ENCODE measurements at places on chromosomes 6 and 20. TPM values are rescaled to one million over a fixed set of nuclear protein-coding genes. Genes with fewer than 3 reads are reported as not detected.

DNA sequence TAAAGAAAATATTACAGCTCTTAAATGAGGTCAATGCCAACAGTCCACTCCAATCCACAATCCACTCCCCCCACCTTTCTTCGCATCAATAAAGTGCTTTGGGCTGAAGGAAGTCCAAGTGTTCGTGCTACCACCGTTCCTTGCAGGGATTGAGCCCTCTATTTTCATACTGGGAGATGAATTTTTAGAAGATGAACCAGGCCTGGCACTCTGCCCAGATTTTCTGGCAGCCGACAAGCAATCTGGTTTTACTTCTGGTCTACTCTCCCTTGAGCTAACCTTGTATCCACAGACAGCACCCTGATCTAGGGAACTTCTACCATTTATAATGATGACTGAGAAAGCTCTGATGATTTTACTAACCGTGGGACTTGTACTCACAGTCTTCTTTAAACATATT is 72.3 kb downstream of the BTBD9 start:
- peak; percentile 14 for DNase-seq

DNA sequence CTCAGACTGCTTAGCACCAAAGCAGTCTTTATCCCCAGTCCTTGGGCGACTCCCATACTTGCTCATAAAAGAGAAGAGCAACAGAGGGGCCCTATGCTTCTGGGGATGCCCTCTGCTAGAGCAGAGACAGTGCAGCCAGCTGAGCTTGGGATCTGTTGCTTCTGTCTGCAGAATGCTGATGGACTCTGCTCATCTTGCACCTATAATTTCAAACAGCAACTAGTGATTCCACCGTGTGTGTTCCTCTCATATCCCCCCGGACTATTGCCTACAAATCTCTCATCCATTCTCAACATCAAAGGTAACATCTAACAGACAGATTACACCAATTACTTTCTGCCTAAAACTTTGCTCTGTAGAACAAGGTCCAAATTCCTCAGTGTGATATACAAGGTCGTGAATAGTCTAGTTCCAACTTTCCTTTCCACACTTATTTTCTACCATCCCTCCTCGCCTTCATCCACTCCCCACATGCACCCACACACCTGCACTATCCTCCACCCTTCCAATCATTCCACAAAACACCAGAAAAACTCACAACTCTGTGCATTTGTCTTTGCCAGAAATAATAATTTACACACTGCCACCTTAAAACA is 62.6 kb downstream of the FRK start:
- DNase-seq = no peak

- DNase-seq = peak; percentile 26
Measured at GRCh38 chr6:5315881-5316280, 54.6 kb downstream of the FARS2 start.

DNA sequence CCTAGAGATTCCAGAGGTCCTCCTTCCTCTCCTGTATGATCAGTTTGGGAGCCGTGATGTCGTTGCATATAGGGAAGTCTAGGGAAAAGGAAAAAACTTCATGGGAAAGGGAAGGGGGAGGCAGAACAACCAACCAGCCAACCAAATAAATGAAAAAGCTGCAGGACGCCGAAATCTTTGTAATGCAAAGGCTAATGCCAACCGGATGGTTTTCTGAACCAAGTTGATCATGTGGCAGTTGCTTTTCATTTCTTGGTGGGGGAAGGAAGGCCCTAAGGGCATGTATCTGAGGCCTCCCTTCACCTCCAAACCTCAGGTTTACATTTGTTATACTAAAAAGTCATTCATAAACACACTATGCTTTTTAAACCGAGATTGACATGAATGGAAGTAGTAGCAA is 167.2 kb downstream of the ARID1B start:
- DNase-seq = no peak

GRCh38 chr6:1498491-1499113 is 109.2 kb downstream of the FOXF2 start:
- DNase-seq = no peak

DNA sequence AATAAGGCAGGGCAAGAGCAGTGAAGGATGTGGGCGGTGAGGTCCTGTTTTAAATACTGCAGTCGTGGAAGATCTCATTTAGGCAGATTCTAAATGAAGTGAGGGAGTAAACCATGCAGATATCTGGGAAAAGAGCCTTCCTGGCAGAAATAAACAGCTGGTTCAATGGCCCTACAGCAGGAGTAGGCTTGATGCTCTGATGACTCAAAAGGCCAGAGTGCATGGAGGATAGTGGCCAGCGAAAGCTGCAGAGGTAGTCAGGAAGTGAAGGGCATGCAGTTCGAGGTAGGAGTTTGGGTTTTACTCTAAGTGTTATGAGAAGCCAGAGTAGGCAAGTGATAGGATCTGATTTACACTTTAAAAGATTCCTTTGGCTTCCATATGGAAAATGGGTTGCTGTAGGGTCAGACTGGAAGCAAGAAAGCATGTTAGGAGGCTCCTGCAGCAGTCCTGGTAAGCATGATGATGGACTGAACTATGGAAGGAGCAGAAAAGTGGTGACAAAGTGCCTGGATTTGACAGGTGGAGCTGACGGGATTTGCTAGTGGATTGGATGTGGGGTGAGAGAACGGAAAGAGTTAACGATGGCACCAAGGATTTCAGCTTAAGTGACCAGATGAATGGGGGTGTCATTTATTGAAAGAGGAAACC is 150.0 kb downstream of the GJA10 start:
- DNase-seq = no peak

The PRDM1 gene
- total RNA-seq = 15.1 TPM

DNA sequence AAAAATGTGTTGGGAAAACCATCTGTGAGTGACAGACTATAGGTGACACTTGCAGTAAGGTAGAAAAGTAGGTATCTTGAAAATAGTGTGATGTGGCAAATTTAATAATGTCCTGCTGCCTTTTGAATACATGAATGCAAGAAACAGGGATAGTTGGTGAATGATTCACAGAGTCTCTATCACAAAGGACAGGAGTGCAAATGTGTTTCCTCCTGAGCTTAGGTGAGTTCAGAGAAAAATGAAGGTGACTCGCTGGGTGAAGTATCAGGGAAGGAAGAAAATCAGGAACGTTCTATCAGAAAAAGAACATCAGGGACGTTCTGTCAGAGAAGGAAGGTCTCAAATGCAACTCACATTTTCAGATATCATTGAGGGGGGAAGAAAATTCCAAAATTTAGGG is 557.8 kb upstream of the SLC35B3 start:
- DNase-seq = no peak

GRCh38 chr20:9514461-9515213 is at the start of gene LAMP5:
LAMP5 (plus strand) TSS chr20:9514590; CDS start chr20:9514853, 263 bp downstream.
- no peak for DNase-seq

The LIN28B gene
- total RNA-seq = 0.20 TPM

DNA sequence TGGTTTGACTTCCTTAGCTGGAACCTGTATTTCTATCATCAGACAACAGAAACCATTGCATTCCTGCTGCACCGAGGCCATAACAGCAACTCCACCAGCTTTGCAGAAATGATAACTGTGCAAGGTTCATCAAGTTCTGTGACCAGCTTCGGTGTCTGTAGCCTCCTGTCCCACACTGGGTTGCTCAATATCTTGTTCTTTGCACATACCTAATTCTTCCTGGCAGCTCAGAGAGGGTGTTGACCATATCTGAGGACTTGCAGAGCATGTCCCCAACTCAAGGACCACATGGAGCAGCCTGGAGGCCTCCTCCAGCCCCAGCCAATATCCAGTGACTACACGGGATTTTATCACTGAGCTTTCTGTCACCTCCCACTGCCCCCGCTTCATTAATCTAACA is 59.3 kb upstream of the SCAF8 start:
- no peak for DNase-seq

The FERMT1 gene
- 8.2 TPM for total RNA-seq

DNA sequence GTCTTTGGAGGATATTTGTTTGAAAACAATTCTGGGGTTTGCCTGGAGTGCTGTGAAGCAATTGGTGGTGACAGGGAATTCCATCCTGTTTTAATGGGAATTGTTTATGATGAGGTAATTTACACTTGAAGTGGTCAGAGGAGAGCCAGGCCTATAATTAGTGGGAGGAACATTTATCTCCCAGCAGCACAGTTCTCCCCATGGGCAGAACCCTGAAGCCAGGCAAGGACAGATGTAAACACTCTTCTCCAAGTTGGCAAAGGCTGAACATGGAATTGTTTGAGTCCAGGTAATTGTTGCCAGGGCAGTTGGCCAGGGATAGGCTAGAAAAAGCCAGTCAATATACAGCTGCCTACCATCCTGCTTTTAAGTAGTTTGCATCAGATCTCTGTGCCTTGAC is 789.7 kb downstream of the FRK start:
- no peak for DNase-seq

DNA sequence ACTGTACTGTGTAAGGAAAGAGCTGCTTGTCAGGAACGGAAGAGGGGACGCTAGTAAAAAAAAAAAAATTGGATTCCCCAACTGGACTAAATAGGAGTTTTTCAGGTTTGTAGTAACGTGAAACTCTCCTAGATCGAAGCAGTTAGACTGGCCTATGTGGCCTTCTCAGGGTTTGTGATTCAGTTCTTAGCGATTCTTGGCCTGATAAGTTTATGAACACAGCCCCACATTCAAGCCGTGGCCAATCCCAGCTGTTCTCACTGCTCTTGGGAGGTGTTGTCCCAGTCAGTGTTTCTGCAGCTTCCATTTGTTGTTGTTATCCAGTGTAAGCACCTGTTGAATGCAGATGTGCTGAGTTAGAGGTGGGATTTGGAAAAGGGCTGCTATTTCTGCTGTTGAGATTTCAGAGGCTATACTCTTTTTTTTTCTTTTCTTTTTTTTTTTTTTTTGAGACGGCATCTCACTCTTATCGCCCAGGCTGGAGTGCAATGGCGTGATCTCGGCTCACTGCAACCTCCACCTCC is 29.7 kb downstream of the TAF8 start:
- no peak for DNase-seq

The GNAS-AS1 gene
- 1.3 TPM for total RNA-seq

- DNase-seq = peak; percentile 2
Measured at GRCh38 chr6:24583463-24584381, 62.3 kb downstream of the KIAA0319 start.

DNA sequence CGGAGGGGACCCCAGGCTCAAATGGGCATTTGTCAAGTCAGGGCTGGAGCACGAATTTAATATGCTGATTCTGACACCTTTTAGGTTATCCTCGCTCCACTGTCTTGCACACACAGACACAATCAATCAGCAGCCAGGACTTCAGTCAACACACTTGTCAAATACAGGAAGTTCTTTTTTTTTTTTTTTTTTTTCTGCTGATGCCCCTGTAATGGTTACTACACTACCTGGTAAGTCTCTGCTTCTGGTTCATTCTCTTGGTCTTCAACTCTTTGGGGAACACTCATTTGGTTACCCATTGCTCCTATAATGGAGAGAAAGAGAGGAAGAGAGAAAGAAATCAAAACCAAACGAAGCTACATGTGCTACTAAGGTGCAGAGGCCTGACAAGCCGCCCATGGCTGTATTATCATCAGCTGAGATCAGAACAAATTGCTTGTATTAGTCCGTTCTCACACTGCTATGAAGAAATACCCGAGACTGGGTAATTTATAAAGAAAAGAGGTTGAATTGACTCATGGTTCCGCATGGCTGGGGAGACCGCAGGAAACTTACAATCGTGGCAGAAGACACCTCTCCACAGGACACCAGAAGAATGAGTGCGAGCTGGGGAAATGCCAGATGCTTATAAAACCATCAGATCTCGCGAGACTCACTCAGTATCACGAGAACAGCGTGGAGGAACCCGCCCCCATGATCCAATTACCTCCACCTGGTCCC is 11.8 kb downstream of the BCAS1 start:
- DNase-seq = no peak

The DEFB132 gene
- total RNA-seq = not detected

The SIRPA gene
- total RNA-seq = 16.4 TPM

DNA sequence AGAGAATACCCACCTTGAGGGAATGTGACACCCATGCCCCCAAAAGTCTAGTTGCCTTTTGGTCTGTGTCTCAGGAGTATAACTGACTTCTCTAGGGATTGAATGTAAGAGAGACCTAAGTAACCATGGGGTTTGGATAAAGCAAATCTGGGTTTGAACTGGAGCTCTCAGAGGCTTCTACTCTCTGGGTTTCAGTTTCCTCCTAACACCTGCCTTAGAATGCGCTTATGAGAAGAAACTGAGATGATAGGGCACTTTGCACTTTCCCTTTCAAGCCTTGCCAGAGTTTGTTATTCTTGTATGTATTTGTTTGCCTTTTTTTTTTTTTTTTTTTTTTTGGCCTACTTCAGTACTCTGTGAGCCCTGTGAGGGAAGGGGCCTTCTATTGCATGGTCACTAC is 19.4 kb downstream of the SDHAF4 start:
- DNase-seq = no peak

DNA sequence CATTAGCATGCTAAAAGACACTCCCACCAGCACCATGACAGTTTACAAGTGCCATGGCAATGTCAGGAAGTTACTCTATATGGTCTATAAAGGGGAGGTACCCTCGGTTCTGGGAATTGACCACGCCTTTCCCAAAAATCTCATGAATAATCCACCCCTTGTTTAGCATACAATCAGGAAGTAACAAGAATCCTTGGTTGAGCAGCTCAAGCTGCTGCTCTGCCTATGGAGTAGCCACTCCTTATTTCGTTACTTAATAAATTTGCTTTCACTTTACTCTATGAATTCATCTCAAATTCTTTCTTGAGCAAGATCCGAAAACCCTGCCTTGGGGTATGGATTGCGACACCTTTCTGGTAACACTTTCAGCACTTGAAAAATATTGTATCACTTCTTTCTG is 243.0 kb downstream of the BMP2 start:
- no peak for DNase-seq

DNA sequence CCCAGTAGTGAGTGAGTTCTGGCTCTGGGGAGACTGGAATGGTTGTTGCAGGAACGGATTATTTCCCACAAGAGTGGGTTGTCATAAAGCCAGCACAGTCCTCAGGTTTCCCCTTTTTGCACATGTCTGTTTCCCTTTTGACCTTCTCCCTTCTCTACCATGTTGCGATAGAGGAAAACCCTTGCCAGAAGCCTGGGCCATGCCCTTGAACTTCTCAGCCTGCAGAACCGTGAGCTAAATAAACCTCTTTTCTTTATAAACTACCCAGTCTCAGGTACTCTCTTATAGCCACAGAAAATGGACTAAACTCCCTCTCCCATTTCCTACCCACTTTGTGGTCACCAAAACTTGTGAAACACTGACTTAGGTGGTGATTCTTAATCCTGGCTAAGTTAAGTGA is 7.2 kb upstream of the PPP1R16B start:
- no peak for DNase-seq

- no peak for DNase-seq
Measured at GRCh38 chr20:2387180-2387577, 6.5 kb downstream of the TGM6 start.

The CHRNA4 gene
- total RNA-seq = 0.20 TPM

GRCh38 chr6:79034865-79035264 is 43.2 kb downstream of the PHIP start:
- no peak for DNase-seq

The NKX2-2 gene
- total RNA-seq = not detected

DNA sequence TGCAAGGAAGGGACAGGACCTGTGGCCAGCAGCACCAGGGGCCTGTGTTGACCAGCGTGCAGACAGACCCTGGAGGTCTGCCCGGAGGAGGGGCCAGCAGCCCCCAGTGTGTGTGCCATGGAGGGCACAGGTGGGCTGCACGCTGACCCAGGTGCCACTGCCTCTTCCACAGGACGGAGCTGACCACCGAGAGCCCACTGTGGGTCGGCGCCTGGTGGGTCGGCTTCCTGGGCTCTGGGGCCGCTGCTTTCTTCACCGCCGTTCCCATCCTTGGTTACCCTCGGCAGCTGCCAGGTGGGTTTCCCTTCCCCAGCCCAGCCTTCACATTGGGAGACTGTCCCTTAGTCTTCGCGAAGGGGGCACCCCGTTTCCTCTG is 17.9 kb downstream of the SLCO4A1 start:
- no peak for DNase-seq

Data from skin of body (tissue), 3 donors.